ENCODE measurements at places on chromosomes 4 and X. TPM values are rescaled to one million over a fixed set of nuclear protein-coding genes. Genes with fewer than 3 reads are reported as not detected.

MAD2L1 gene
- total RNA-seq = 4.3 TPM

C4orf50 gene
- total RNA-seq = not detected

NAP1L2 gene
- under 0.01 TPM for total RNA-seq

TMSB4X gene
- total RNA-seq = 2,550 TPM

PRSS12 gene
- 0.65 TPM for total RNA-seq

NBDY gene
- 28.0 TPM for total RNA-seq

AMBN gene
- total RNA-seq = not detected

NDUFB11 gene
- total RNA-seq = 70.7 TPM

STBD1 gene
- 3.4 TPM for total RNA-seq

DUSP21 gene
- total RNA-seq = not detected

ZNF141 gene
- total RNA-seq = 5.6 TPM

MAGEA4 gene
- total RNA-seq = not detected

ENPEP gene
- 3.9 TPM for total RNA-seq

KIF4A gene
- 23.8 TPM for total RNA-seq

PCDH18 gene
- 2.8 TPM for total RNA-seq

KCNIP4 gene
- total RNA-seq = 0.38 TPM

Measured in mesangial cell (primary cell).